ENCODE measurements at places on chromosomes 12 and 14. TPM values are rescaled to one million over a fixed set of nuclear protein-coding genes. Genes with fewer than 3 reads are reported as not detected.

The CD69 gene
- total RNA-seq = 0.51 TPM

The MBIP gene
- 3.9 TPM for total RNA-seq

The CNTN1 gene
- total RNA-seq = 0.17 TPM

The ANGEL1 gene
- total RNA-seq = 16.9 TPM

The WNT1 gene
- total RNA-seq = not detected

The ANKRD33 gene
- total RNA-seq = not detected

The C12orf76 gene
- total RNA-seq = 8.3 TPM

The ALDH1L2 gene
- total RNA-seq = 1.5 TPM

The LRIG3 gene
- 14.7 TPM for total RNA-seq

The TMEM132C gene
- total RNA-seq = 0.82 TPM

The LRRC43 gene
- total RNA-seq = not detected

The EPYC gene
- not detected for total RNA-seq

The FRMD6 gene
- 14.1 TPM for total RNA-seq

The PPP1R36 gene
- not detected for total RNA-seq

The LGR5 gene
- 39.7 TPM for total RNA-seq

The ZDHHC22 gene
- not detected for total RNA-seq

The HHIPL1 gene
- 0.13 TPM for total RNA-seq

The CLEC4D gene
- total RNA-seq = 0.27 TPM

The SDSL gene
- total RNA-seq = 0.98 TPM

The KCTD10 gene
- total RNA-seq = 14.8 TPM

The FOXG1 gene
- not detected for total RNA-seq

The DMAC2L gene
- total RNA-seq = 18.6 TPM

The TAS2R30 gene
- total RNA-seq = 2.1 TPM

The ANG gene
- total RNA-seq = 6.3 TPM

The DNAJC22 gene
- total RNA-seq = 0.24 TPM

The CLEC4A gene
- not detected for total RNA-seq

The DHRS2 gene
- total RNA-seq = not detected

The RAD51AP1 gene
- total RNA-seq = 1.7 TPM

The RBP5 gene
- total RNA-seq = not detected

The CATSPERB gene
- not detected for total RNA-seq

The CCDC184 gene
- 1.2 TPM for total RNA-seq

The SPX gene
- total RNA-seq = 0.73 TPM

The RASSF9 gene
- total RNA-seq = 0.46 TPM

The BDKRB1 gene
- total RNA-seq = not detected

The PRH2 gene
- total RNA-seq = not detected

The ERG28 gene
- 6.4 TPM for total RNA-seq

The CLEC14A gene
- total RNA-seq = 35.9 TPM

The PWP1 gene
- total RNA-seq = 41.7 TPM

The NELL2 gene
- total RNA-seq = 0.82 TPM

The ADAM20 gene
- total RNA-seq = not detected

The IFI27 gene
- 179 TPM for total RNA-seq

The CLEC2A gene
- total RNA-seq = not detected

The RDH16 gene
- total RNA-seq = 0.56 TPM

The DTX3 gene
- 13.8 TPM for total RNA-seq

The CRACR2A gene
- 1.2 TPM for total RNA-seq

The GPR65 gene
- total RNA-seq = 0.18 TPM

The CRIP1 gene
- 2.6 TPM for total RNA-seq

The SLCO1C1 gene
- total RNA-seq = not detected

The MANSC1 gene
- total RNA-seq = 4.7 TPM

The YEATS4 gene
- total RNA-seq = 25.6 TPM

The DRAM1 gene
- 2.9 TPM for total RNA-seq

The NEUROD4 gene
- not detected for total RNA-seq

The IRF9 gene
- 12.9 TPM for total RNA-seq

The LMNTD1 gene
- total RNA-seq = not detected

The ISM2 gene
- total RNA-seq = not detected

The DLST gene
- 157 TPM for total RNA-seq

The LRR1 gene
- 4.9 TPM for total RNA-seq

The CIDEB gene
- total RNA-seq = 0.85 TPM

Data from gastrocnemius medialis (tissue), 4 donors.